Effector CD8-positive, alpha-beta T cell (primary cell): ENCODE measurements at places on chromosomes 12 and 14.

DNA sequence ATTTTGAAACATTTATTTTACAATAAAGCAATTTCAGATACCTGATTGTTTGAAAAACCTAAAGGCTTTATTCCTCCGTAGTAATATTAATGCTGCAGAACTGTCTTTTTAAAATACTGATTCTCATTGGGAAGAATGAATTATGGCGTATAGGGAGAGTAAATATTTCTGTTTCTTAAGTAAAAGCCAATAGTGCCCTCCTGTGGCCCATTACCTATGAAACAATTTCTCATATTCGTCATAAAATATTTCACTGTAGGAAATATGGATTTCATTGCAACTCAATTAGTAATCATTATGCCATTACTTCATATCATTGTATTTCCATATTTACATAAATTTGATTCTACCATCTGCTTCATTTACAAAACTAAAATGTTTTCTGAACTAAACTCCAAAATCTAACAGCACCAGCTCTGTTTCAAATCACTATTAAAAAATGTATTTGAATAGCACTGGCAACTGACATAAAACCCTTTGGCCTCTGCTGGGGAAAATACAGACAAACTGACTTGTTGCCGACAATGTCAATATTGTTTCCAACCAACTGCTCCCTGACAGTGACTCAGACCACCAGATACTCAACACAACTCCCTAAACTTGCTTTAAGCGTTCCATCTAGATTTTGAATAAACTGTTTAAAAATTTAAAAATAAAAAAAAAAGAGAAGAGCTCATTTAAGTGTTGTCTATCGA is 290.3 kb downstream of the NAV3 start:
- no peak for DNase-seq

GRCh38 chr12:78778339-78778738 is 86.2 kb upstream of the SYT1 start:
- no peak for DNase-seq

DNA sequence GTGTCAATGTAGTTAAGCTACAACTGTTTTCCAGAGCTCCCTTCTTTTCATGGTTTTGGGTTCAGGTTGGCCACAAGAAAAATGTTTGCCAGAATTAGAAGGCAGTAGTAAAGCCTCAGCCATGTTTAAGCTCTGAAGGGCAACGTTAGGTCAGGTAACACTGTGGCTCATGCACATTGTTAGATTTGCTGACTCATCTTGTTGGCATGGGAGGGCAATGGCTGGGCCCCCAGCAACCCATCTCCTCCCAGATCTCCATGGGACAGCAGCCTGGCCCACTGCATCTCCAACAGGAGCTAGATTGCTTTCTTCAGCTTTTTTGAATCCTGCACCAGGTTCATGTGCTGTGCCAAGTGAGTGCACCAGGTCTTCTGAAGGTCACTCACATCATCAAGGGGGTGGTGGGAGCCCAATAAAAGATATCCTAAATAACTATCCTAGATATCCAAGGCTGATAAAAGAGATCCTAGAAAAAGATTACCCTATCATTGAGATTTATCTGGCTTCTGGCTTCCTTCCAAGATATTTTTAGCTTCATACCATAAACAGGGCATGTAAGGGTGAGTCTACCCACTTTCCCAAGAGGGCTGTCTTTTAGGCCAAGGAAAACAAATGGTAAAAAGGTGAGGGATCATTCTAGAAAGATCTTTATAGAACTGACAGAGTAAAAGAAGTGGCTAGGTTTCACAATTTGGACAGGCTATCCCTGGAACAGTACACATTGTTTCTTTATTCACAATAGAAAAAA is 28.9 kb downstream of the PTGER2 start:
- DNase-seq = no peak

- no peak for DNase-seq
Measured at GRCh38 chr12:7210642-7211151, 21.2 kb downstream of the PEX5 start.

DNA sequence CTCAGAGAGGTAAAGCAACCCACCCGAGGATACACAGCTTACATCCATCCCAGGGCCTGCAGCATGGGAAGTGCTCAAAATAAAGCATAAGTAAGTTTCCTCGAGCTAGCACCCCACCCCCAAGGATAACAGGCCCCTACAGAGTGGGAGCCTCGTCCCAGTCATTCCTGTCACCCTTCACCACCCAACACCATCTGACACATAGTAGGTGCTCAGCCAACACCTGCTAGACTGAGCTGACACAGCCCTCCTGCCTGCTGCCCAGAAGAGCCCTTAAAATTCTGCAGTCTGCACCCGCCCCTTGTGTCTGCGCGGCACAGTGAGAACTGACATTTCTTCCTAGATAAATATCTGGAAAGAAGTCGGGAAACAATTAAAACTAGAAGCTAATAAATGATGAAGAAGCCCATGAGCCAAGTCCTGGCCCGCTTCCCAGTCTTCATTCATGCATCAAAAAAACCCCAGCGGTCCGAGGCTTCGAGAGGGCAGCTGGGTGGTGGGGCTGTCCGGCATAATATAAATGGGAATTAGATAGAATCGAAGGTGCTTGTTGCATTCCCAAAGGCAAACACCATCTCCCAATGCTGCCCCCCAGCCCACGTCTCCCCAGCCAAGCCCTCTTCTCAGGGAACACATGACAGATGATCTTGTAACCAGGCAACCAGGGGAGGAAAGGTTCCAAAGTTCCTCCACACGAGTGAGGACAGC is 76.2 kb downstream of the BCL11B start:
- DNase-seq = no peak

- DNase-seq = no peak
Measured at GRCh38 chr12:68359674-68360073, 27.5 kb upstream of the MDM1 start.

- no peak for DNase-seq
Measured at GRCh38 chr12:5173511-5174011, 129.9 kb downstream of the KCNA5 start.

- peak; percentile 43 for DNase-seq
Measured at GRCh38 chr12:54201001-54201794, 12.4 kb upstream of the SMUG1 start.

DNA sequence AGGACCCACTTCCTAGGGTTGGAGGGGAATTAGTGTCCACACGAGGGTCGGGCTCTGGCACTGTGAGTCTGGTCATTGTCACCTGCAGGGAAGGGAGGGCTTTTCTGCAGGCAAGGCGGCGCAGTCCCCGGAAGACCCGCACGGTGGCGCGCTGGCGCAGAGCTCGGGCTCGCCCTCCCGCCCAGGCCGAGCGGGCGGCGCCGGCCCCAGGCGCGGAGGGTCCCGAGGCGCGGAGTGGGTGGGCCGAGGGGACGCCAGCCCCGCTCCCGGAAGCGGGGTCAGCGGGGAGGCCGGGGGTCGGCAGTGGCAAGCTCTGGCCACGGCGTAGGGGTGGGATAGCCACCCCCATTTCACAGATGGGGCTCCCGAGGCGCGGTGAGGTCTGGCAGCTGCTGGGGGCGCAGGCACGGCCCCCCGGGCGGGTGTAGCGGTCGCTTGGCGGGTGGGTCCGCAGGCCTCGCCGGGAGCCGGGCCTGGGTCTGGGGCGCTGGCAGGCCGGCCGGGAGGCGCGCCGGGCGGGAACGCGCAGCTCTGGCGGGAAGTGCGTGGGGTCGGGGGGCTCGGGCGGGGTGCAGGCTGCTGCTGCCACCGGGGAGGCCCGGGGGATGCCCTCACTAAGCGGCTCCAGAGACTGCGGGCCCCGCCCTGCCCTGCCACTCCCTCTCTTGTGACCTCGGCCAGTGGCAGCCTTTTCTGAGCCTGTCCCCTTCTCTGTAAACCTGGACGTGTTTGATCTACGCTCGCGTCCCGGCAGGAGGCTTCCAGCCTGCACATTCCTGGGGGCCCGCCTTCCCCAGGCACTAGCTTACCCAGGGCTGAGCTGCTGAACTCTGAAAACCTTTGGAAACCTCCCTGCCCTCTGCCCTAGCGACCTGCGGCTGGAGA is 46.1 kb downstream of the CYP46A1 start:
- peak; percentile 30 for DNase-seq

DNA sequence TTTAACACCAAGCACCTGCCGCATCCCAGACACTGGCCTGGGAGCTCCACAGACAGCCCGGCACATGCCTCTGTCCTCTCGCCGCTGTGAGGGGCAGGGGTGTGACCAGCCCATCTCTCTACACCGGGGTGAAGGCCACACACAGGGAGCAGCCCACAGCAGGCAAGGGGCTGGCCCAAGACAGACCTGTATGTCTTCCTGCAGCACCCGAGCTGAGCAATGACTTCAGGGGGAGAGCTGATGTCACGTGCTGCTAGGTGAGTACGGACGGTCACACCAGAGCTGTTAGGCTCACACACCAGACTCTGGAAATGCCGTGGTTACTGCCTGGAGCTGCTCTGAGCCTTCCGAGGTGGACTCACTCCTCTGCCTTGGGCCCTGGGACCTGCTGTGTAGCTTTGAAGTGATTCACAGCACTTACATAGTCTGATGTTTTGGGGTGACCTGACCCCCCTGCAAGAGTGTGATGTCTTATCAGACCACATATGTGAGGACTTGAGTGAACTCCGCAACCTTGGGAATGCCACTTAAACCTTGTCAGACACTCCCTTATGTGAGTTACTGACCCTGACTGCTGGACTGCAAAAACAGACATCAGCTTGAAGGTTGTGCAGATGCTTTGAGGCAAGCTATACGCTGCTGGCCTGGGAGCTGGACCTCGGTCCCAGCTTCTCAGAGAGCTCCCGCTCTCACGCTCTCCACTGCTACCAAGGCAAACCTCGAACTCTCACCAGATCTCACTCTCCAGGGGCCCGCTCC is 1.8 kb downstream of the XRCC3 start:
- no peak for DNase-seq

GRCh38 chr14:27040552-27040951 is 442.7 kb upstream of the NOVA1 start:
- DNase-seq = no peak

DNA sequence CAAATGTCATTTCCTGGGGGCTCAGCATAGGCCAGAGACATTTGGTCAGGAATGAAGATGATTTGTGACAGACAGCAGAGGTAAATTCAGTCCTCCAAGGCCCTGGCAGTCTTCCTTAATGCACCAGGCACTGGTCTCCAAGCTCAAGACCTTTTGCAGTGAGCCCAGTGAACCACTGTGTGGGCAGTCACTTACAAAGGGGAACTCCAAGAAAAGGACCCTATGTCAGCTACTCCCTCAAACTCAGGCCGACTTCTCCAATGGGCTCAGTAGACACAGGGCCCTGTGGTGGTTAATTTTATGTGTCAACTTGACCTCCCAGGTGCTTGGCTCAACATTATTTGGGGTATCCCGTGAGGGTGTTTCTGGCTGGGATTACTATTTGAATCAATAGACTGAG is 29.3 kb upstream of the PLEK2 start:
- no peak for DNase-seq

DNA sequence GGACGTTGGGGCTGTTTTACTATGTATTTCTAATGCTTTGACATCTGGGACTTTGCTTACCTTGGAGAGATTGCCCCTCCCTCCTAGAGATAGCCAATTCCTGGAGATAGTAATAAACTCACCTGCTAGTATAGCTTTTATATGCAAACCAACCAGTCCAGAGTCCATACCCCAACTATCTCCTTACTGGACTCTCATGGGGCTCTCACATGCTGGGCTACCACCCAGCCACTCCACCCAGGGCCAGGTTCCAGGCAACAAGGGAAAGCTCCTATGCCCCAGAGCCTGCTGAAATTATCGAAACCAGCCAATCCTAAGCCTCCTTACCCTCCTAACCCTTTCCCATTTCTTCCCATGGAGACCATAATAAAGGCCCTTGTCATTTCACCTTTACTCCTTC is 25.5 kb upstream of the MGP start:
- DNase-seq = no peak

DNA sequence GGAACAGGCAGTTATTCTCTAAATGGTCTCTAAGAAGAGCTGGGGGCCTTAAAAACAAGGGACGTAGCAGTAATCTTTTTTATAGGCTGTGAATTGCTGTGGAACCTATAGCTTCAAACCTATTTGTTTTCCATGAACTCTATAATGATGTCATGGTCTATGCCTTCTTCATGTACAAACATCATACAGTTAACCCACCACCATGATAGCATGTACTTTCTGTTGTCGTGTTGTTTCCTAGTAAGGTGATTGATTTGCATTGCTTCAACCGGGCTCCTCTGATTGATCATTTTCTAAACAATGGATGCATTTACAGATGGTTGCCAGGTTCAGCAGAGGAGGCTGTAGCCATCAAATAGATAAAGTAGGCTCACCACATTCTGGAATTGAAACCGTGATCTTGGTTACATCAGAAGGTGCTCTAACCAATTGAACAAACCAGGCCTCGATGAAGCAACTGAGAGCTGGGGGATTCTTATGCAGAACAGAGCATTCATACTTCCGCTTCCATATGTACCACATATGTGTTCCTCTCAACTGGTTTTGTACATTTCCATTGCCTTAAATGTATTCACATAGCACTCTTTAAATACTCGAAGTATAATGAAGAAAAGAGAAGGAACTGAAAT is 25.6 kb upstream of the PCNX1 start:
- no peak for DNase-seq

DNA sequence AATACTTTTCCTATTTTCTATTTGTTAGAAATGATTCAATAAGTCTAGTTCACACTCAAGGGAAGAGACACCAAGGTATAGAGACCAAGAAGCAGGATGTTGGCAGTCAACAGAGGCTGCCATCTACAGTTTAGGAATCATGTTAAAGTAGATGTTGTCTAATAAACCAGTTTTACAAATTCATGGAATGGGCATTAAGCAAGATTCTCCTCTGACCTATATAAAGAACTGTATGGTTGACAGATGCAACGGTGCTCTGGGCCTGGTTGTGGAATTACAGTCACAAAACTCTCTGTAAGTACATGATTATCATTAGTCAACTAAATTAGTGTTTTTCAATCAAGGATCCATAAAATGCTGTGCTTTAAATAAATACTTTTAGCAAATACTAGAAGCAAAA is 475.1 kb downstream of the NAV3 start:
- no peak for DNase-seq

DNA sequence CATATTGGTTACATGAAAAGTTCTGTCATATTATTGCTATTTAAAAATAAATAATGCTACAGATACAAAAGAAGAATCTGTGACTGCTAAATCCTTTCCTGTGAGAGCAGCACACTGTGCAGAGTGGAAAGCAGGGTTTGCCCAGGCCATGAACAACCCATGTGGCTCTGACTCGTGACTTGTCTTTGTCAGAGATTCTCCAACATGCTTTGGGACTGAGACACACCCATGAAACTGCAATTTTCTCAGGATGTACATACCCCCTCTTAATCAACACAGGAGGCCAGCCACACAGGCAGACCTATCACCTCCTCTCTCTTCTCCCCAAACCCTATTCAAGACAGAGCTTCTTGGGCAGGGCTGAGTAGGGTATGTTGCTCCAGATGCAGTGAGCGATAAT is 96.8 kb upstream of the NTF3 start:
- no peak for DNase-seq

DNA sequence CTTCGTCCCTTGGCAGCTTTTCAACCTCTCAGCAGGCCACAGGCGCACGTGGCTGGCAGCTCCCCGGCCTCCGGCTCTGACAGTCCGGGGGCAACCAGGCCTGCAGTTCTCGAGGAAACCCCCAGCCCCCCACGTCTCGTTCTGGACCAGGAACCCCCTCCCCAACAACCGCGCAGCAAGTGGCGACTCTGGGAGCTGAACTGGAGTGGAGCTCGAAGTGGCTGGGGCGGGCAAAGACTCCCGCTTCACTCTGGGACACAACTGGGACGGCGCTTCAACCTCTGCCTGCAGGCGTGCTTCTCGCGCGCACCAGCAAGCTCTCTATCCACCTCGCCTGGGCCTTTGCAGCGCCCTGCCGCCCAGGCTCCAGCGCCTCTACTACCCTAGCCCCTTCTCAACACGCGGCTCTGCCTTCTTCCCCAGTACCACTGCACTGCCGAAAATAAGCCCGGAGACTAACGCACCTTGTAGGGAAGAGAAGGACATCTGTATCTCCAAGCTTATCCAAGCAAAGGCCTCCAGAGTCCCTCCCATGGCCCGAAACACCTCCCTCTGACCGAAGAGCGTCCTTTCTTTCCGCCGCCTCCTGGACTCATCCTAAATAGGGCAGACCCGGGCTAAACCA is 2.4 kb upstream of the NKX2-1 start:
- no peak for DNase-seq
